ENCODE measurements at places on chromosomes 3 and 15. TPM values are rescaled to one million over a fixed set of nuclear protein-coding genes. Genes with fewer than 3 reads are reported as not detected.

The SLC26A6 gene
- 26.4 TPM for total RNA-seq

The ARNT2 gene
- total RNA-seq, result 1.3 TPM

The SLC27A2 gene
- total RNA-seq, result 0.06 TPM

The CLDN1 gene
- total RNA-seq, result 63.1 TPM

The TOP2B gene
- total RNA-seq, result 75.1 TPM

The EPHB3 gene
- 0.19 TPM for total RNA-seq

The SPINK8 gene
- not detected for total RNA-seq

The GHSR gene
- total RNA-seq, result not detected

The GOLGA8G gene
- total RNA-seq, result not detected

The SEC61A1 gene
- total RNA-seq, result 290 TPM

The PLA2G4D gene
- total RNA-seq, result not detected

The SAMMSON gene
- total RNA-seq, result not detected

The TAGLN3 gene
- total RNA-seq, result 0.76 TPM

The MYEF2 gene
- 21.9 TPM for total RNA-seq

The SNTN gene
- not detected for total RNA-seq

The NPAP1 gene
- not detected for total RNA-seq

The UACA gene
- 118 TPM for total RNA-seq

The XXYLT1 gene
- total RNA-seq, result 93.1 TPM

The GOLGA8N gene
- 2.0 TPM for total RNA-seq

The MCTP2 gene
- total RNA-seq, result 1.2 TPM

The AMIGO3 gene
- 1.2 TPM for total RNA-seq

The C3orf22 gene
- not detected for total RNA-seq

The C15orf62 gene
- not detected for total RNA-seq

The CISH gene
- 2.5 TPM for total RNA-seq

The COL8A1 gene
- total RNA-seq, result 187 TPM

The CFAP20DC gene
- 6.7 TPM for total RNA-seq

The FES gene
- 107 TPM for total RNA-seq

The KIF7 gene
- total RNA-seq, result 5.1 TPM

The PPP1R14D gene
- total RNA-seq, result not detected

The FOXB1 gene
- not detected for total RNA-seq

The SUCNR1 gene
- 0.23 TPM for total RNA-seq

The CLRN1 gene
- total RNA-seq, result not detected

The SLC2A2 gene
- not detected for total RNA-seq

The SEMA3G gene
- 61.3 TPM for total RNA-seq

The ADAM10 gene
- 189 TPM for total RNA-seq

The PLAAT1 gene
- total RNA-seq, result 5.2 TPM

The CA12 gene
- 4.9 TPM for total RNA-seq

The ISL2 gene
- 0.19 TPM for total RNA-seq

The ZIC1 gene
- total RNA-seq, result 0.06 TPM

The APPL1 gene
- 24.5 TPM for total RNA-seq

The STAC gene
- 7.4 TPM for total RNA-seq

The CIB1 gene
- 36.3 TPM for total RNA-seq

The PATL2 gene
- total RNA-seq, result 0.48 TPM

The PGBD4 gene
- 1.5 TPM for total RNA-seq

The FAM107A gene
- 74.4 TPM for total RNA-seq

The BCHE gene
- 29.1 TPM for total RNA-seq

The CFAP100 gene
- not detected for total RNA-seq
